ENCODE measurements at places on chromosomes 5 and 9.

DNA sequence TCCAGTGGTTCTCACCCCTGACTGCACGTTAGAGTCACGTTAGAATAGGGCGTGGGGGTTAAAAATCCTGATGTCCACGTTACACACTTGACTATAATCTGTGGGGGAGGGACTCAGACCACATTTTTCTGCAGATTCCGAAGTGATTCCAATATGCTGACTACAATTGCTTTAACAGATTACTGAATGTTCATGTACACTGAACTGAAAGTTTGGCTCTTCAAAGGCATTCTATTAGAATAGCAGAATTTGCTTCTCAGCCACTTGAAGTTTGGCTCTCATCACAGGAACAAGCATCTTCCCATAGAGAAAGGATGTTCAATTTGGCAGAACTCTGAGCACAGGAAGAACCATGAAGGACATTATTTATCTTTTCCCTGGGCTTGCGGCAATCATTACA, 84.5 kb downstream of the HAPLN1 start:
- no peak for DNase-seq

- no peak for DNase-seq
Observed at GRCh38 chr5:87393331-87393730, 19.4 kb downstream of the CCNH start.

DNA sequence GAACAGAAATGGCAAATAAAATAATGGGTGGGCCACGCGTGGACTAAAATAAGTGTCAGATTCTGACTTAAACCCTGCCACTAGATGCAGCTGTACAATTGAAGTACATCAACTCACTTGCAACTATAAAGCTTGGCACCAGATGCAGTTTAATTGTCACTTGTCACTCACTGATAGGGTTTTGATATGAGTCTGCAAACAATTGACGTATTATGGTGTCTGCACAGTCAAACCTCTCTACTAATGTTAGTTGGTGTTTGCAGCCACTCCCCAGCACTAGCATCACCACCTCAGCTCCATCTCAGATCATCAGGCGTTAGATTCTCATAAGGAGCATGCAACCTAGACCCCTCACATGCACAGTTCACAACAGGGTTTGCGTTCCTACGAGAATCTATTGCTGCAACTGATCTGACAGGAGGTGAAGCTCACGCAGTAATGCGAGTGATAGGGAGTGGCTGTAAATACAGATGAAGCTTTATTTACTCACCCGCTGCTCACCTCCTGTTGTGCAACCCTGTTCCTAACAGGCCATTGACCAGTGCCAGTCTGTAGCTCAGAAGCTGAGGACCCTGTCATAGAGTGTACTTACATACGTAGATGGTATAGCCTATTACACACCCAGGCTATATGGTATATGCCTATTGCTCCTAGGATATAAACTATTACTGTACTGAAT, 72.1 kb upstream of the SEMA6A start:
- DNase-seq = no peak

GRCh38 chr5:116561658-116562057, 13.0 kb downstream of the SEMA6A start:
- DNase-seq = no peak

DNA sequence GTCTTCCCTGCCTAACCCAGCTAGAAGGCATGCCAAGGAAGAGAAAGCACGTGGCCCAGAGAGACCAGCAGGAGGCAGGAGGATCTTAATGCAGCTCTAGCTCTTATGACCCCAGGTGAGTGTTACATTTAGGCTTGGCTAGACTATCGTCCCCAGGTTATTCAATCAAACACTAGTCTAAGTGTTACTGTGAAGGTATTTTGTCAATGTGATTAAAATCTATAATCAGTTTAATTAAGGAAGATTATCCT, 483.7 kb downstream of the BNC2 start:
- DNase-seq = no peak

DNA sequence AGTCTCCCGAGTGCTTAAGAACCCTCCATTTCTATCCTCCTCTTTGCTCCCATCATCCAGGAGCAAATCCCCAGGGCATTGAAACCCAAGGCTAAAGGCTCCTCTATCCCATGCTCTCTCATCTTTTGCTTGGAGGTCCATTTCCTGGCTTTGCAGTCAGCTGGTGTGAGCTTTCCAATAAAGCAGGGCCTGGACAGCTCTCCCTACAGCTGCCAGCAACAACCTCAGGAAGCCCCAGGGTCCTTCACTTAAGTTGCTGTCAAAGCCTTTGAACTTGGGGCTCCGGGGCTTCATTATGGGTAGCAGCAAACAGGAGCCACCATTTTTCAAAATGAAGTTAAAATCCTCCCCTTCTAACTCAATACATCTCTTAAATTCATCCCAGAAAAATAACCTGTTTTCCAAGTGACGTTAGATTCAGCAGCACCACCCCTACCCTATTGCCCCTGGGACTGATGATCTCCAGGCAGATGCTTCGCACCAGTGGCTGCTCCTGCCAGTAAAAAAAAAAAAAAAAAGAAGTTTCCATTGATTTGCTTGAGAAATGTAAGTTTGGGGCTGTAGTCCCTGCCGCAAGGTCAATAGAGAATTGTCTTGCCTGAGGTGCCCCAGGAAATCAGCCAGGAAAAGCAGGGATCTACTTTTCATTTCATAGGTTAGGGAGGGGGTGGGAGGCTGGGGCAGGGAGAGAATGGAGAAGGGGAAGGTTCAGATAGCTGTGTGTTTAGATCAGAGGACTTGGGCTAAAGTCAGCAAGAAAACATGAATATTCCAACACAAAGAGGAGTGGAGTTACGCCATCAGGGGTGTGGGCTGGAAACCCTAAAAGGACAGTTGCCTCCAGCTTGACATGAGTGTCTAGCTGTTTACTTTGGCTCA, 83.8 kb upstream of the IL6ST start:
- DNase-seq = no peak

- no peak for DNase-seq
Observed at GRCh38 chr5:53714667-53715010, 154.2 kb downstream of the NDUFS4 start.

DNA sequence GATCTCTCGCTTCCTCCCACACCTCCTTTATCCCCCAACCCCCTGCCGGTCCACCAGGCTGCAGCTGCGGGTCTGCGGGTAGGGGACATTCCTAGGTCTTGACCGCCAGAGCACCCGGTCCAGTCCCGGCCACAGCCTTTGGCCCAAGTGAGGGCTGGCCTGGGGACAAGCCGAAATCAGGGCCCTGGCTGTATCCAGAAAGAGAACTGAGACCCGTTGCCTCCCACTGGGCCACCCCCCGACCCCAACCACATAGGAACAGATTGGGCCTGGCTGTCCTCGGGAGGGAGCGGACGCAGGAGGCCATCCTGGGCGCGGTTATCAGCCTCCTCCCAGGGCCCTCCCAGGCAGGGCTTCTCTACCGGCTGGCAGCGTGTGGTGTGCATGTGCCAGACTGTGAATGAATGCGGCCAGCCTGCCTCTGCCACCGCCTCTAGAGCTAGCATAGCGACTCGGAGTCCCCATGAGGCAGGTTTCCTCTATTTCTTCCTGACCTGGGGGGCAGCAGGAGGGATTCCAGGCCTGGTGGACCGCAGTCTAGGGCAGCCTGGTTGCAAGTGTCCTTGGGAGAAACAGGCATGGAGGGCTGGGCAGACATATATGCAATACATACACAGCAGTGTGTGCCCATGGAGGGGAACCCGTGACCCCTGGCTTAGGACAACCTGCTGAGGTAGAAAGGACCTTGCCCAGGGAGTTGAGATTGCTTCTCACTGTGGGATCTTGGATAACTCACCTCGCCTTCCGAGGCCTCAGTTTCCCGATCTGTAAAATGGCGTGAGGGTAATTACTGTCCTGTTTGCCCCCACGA, 1.2 kb downstream of the N4BP3 start:
- DNase-seq = peak; percentile 34

GRCh38 chr5:6197427-6197826, 180.9 kb downstream of the MED10 start:
- no peak for DNase-seq

DNA sequence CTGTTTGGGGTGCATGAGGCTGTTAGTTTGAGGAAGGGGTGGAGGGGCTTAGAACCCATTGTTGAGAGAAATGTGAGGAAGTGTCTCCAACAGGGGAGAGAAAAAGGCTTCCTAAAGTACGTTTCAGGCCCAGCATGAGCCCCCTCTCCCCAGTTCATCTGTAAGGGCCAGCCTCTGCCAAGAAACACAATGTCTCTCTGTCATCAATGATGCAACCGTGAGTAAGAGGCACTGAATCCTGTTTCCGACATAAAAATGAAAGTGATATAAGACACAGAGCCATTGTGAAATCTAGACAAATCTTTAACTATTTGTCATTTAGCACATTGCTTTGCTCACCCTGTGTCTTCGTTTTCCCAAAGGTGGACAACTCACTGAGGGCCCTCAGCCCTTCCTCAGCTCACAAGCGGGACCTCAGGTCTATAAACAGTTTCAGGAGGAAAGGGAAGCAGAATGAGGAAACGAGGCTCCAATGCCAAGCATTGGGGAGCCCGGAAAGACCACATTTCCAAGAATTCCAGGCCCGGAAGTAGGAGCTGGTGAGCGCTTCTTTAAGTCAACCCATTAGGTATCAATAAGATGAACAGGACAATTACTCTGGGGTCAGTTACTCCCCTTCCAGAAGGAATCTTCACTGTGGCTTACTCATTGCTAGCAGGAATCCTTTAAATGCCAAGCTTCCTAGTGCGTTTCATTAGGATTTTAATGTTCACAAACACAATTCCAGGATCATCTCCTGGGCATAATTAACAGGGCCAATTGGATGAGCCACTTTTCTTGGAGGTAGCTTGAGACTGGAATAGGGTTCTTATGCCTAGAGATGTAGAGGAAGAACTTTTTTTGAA, 59.0 kb upstream of the KLF4 start:
- no peak for DNase-seq

- no peak for DNase-seq
Observed at GRCh38 chr5:35030426-35031100, 17.2 kb downstream of the AGXT2 start.

DNA sequence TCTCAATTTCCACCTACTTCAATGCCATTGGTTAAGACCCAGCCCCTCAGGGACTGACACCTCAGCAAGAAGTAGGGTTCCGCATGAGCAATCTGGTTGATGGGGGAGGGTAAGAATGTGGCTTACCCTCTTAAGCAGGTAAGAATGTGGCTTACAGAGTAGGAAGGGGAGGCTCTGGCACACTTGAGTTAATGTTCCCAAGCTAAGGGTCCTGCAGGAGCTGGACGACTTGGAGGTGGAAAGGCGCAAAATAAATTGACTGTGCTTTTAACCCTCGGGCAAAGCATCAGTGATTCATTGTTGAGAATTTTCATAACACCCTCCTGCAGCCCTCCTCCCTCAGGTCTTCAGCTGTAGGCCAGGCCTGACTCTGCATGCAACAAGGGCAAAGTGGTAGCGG, 24.9 kb upstream of the ADRA1B start:
- no peak for DNase-seq

DNA sequence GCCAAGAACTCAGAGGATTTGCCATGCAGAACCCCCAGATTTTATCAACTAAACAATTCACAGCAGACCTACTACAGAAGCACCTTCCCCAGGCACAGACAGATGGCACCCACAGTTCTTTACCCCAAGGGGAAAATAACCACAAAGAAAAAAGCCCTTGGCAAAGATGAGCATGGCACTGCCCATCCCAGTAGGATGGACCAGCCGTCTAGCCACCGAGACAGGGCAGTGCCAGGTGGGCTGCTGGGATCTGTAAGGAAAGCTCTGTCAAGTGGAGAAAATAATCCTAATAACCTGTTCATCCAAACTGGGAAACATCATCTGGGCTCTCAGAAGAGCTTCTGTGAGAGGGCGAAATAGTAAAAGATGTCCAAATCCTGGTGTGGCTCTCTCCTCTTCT, 130.0 kb downstream of the COL23A1 start:
- DNase-seq = no peak

GRCh38 chr9:121368138-121368522, 1.9 kb downstream of the STOM start:
- no peak for DNase-seq

GRCh38 chr5:137372773-137373160, 126.4 kb downstream of the SPOCK1 start:
- no peak for DNase-seq

DNA sequence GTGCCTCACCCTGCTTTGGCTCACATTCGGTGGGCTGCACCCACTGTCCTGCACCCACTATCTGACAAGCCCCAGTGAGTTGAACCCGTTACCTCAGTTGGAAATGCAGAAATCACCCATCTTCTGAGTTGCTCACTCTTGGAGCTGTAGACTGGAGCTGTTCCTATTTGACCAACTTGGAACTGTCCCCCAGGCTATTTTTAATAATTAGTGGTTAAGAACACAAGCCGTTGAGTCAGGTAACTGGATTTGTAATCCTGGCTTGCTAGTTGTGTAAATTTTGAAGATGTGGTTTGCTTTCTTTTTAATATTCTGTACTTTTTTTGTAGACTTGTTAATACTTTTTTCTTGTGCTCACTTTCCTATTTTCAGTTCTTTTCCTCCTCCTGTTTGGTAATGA, 81.2 kb downstream of the CNTLN start:
- no peak for DNase-seq

DNA sequence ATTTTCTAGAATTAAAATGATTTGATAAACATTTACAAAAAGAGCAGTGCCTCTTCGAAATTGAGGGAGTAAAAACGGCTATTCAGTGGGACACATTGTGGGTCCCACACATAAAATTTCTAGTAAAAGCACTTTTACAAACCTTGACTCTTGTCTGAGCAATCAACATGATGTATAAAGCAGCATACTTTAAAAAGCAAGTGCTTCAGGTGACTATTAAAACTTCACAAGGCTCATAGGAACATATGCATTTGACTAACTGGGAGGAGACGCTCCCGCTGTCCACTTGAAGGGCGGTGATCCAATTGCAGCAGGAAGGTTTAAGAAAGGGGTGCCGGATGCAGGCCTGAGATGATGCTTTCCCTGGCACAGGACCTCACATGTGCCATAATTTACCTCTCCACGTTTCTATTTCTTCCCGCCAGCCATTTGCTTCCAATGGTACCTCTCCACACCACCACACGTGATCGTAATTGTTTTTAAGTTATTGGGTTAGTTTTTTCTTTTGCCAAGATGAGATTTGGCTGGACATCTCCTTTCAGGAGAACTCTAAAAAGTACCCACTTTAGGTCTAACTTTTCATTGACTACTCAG, 1.8 kb downstream of the MCTP1 start:
- no peak for DNase-seq

Measured in CD4-positive, CD25-positive, alpha-beta regulatory T cell (primary cell).